ENCODE measurements at places on chromosomes 1 and 21.

- no peak for DNase-seq
These were observed 500.7 kb downstream of the LMO4 start for GRCh38 chr1:87829360-87829759.

GRCh38 chr1:198123133-198123532 lies 33.7 kb upstream of the NEK7 start:
- no peak for DNase-seq

GRCh38 chr21:15870819-15871218 lies 141.0 kb downstream of the USP25 start:
- no peak for DNase-seq

GRCh38 chr1:189496768-189497167 lies 980.9 kb downstream of the BRINP3 start:
- DNase-seq: no peak

DNA sequence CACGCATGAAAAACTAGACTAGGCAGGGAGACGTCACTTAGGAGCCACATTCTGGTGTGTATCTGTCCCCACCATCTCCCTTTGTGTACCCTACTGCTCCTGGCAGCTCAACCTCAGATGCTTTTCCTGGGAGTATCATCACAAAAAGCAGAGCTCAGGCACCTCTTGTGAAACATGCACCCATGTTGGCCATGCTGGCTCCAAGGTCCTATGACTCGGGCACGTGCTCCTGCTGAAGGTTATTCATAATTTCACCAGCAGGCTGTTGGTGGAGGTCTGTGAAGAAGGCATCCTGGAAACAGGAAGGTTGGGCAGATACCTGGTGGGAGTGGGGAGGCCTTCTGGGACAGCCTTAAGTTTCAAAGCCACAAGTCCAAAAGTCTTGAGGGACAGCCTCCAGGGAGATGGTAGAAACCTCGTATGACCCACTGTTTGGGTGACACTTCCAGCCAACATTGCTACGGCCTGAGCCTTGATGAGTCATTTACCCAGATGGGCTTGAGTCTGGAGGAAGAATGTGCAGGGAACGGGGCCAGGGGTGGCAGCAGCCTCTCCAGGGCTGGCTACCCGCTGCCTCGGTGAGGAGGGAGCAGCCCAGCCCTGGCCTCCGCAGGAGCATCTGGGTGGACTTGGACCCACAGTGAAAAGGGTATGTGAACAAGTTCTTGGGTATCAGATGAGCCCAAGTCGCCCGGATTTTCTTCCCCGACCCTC lies 75.8 kb downstream of the PGBD5 start:
- no peak for DNase-seq
